ENCODE measurements at places on chromosomes 4 and X.

DNA sequence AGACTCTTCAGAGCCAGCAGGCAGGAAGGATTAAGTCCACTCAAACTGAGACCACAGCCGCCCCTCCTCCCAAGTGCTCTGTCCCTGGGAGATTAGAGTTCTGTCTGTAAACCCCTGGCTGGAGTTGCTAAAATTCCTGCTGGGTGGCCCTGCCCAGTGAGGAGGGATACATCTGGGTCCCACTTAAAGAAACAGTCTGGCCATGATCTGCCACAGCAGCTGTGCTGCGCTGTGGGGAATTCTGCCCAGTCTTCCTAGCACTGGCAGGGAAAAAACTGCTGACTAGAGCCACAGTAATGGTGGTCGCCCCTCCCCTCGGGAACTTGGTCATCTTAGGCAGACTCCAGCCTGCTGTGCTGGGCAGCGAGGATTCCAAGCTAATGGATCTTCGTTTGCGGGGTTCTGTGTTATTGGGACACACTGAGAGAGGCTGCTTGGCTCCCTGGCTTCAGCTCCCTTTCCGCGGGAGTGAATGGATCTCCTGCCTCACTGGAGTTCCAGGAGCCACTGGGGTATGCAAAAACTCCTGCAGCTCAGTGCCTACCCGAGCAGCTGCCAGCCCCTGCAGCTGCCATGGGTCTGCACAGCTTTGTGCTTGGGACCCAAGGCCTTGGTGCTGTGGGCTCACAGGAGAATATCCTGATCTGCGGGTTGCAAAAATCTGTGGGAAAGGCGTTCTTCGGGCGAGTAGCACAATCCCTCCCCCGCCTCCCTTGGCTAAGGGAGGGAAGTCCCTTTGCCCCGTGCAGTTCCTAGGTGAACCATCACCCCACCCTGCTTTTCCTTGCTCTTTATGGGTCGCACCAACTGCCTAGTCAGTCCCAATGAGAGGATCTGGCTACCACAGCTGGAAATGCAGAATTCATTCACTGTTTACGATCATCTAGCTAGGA lies 15.7 kb downstream of the ZXDB start:
- DNase-seq: no peak

- peak; percentile 86 for DNase-seq
Measured at GRCh38 chrX:37745354-37745753, 34.5 kb upstream of the CYBB start.

DNA sequence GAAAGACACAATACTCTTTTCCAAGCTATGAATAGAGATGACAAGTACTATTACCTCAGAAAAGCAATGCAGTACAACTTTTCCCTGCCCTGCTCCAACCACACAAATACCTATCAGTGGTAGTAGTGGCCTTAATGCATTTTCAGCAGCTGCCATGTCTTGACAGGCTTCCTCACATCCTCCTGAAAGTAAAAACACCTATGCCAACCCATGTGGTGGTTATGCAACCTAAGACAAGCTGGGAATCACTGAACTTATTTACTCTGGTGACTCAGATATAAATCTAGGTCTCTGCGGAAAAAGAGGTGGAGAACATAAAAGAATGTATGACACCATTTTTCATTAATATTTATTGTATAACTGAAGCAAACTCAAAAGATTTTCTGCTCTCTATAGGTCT lies 14.5 kb downstream of the WDFY3 start:
- no peak for DNase-seq

GRCh38 chrX:9383655-9384054 lies 81.2 kb upstream of the TBL1X start:
- DNase-seq: no peak

GRCh38 chr4:124636788-124637187 lies 75.7 kb downstream of the ANKRD50 start:
- DNase-seq: no peak

GRCh38 chr4:26272654-26273615 lies 47.9 kb upstream of the RBPJ start:
- peak; percentile 91 for DNase-seq

All from NB4 (cell line).